CD4-positive, alpha-beta T cell treated with Interleukin-15 for 4 hours (primary cell): ENCODE measurements at places on chromosomes 16 and 17.

GRCh38 chr16:31451681-31452351 is 7.5 kb upstream of the ARMC5 start:
- no peak for DNase-seq

DNA sequence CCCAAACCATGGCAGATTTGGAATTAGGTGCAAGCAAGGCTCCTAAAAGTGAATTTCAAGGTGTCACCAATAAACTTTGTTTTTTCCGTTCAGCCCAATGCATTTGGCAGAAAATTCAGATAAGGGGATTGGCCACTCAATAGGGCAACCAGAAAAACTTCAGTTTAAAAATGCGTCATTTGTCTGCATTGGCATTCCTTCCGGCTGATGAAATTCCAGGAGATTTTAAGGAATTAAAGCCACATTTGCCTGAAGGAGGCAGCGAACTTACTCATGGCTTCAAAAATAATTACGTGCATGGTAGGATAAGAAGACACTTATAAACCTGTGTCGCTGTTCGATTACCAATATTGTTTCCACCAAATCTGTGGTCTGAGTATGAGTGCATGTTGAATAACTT is 151.9 kb downstream of the SALL1 start:
- DNase-seq: no peak

DNA sequence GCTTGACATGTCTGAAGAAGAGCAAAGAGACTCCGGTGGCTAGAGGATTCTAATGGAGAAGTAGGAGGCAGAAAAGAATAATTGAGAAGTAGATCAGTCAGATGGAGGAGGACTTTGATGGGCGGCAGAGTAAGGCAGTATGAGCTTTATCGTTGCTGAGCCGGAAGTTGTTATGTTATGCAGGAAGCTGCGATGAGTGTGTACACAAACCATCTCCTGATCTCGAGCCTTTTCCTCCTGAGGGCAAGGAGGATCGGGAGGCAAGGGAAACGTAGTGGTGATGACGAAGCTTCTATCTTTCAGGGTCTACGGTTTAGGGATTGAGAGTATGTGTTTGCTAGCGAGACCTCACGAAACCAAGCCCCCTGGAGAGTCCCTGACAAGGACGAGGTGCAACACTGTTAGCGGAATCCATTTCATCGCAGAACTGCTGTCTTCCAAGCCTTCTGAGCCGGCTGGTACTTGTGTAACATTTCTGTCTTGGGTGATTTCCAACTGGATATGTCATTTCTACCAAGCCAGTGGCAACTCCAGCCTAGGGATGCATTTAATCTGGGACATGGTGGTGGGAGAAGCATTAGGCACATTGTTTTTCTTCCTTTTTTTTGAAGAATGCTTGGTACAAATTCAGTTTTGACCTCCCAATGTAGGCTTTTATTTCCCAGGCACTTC is 45.5 kb downstream of the RBFOX1 start:
- no peak for DNase-seq

DNA sequence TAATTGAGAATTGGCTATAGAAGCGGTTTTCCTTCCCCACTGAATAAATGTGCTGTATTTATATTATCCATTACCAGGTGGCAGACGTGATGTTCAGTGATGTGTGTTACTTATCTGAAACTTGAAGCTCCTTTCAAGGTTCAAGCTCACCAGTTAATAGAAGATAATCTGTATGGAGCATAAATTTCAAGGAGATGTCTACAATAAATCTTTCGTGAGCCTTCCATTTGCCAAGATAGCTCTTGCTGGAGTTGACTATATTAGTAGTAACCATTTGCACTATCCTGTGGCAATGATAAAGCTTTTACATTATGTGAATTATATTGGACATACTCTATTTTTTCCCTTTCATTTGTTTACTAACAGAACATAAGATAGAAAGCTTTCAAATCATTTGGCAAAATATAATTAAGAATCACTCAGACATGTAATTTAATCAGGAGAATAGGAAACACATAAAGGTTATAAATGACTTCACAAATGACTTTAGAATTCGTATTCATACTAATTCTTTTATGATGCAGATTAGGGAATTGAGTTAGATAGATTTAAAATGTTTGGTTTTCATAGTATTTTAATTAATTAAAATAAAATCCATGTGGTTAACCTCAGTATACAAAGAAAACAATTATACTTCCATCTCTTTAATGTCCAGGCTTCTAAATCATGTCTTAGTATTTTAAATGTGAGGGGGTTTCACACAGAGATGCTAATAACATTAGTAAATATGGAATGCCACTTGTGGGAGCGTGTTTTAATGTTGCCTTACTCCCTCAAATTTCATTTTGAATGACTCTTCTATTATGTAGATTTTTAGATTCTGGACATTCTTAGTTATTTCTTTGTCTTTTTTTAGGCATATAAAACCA is 664.4 kb upstream of the CDH8 start:
- no peak for DNase-seq

DNA sequence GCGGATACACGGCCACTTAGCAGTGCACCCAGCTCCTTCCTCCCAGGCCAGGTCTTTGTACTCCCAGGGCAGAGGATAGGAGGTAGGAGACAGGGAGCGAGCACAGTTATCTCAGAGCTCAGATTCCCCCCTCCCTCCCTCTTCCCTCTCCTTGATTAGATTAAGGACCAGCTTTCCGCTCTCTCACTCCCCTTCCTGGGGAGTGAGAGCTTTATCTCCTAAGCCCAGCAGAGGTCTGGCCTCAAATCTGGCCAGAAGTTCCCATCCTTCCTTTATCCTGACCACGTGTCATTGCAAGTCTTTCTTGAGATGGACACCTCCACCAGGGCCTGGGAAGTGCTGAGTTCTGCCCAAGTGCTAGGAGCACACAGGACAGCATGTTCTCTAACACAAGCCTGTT is 5.1 kb downstream of the ARL4D start:
- no peak for DNase-seq

- no peak for DNase-seq
Measured at GRCh38 chr16:82945420-82946101, 318.8 kb downstream of the CDH13 start.

GRCh38 chr16:10078541-10078949 is 103.7 kb downstream of the GRIN2A start:
- DNase-seq: no peak

DNA sequence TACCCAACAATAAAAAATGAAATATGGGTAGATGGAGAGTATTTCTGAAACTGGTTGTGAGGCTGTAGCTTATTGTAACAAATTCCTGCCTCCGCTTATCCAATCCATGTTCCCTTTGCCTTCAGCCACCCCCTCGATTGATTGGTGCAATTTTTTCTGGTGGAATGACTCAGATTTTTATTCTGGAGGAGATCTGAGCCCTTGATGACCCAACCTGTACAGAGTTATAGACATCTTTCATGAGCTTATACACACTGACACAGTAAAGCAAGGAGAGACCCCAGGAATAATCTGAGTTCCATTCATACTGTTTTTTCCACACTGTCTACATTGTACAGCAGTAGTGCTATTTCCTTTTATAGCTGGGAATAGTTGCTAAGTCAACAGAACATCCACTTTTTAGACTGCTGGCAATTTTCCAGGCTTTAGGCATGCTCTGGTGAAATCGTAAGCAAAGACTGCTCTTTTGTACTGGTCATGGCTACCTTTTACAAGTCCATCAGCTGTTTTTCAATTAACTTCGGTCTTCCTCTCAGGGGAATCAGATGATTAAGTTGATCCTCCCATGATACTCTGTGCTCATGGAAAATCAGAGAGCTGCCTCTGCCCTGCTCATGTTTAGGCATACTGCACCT is 30.1 kb downstream of the CCL4 start:
- DNase-seq: no peak

DNA sequence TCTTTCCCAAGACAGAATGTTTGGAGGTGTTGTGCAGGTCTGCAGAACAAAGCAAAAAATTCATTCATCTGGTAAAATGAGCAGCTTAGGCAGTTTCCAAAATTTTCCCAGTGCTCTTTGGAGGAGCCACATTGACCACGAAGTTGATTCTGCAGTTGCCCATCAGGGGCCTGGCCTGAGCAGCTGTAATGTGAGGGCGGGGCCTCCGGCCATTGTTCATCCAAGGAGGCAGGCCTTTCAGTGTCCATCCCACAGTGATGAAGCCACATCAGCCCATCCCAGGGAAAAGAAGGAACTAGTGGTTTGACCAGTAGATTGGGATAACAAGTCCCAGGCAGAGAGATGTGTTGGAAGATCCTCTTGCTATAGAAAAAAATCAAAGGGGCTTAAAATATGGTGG is 10.1 kb downstream of the UBFD1 start:
- no peak for DNase-seq

- no peak for DNase-seq
Measured at GRCh38 chr16:24007391-24007790, 171.6 kb downstream of the PRKCB start.

GRCh38 chr16:7534749-7535148 is 202.1 kb downstream of the RBFOX1 start:
- DNase-seq: no peak

DNA sequence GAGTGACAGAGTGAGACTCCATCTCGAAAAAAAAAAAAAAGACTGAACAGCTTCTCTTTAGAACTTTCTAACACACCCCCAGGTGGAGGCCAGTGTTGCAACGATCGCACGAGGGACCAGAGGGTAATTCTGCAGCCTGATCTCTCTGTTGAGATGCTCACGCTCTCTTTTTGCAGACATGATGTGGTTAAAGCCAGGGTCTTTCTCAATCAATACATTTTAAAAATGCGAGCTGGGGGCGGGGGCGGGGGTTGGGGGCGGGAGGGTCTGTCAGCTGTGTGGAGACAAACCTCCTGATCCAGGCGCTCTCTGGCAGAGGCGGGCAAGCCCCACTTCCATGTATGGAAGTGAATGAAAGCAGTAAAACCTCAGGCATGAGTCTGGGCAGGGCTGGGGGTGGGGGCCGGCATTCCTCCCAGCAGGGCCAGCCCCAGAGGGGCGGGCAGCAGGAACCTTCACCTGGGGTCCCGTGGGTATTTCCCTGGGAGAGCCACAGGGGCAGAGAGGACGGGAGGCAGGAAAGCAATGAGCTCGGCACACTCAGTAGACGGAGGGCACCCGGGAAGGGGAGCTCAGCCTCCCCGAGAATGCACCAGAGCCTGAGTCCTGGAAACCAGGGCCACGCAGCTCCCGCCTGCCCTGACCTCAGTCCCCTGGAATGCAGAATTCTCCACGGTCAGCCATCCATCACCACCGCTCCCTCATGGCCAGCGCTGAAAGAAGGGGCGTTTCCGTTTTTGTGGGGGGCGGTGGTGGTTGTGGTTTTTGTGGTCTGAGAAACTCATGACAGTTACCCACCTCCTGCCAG is 28.0 kb downstream of the NXN start:
- DNase-seq: no peak

DNA sequence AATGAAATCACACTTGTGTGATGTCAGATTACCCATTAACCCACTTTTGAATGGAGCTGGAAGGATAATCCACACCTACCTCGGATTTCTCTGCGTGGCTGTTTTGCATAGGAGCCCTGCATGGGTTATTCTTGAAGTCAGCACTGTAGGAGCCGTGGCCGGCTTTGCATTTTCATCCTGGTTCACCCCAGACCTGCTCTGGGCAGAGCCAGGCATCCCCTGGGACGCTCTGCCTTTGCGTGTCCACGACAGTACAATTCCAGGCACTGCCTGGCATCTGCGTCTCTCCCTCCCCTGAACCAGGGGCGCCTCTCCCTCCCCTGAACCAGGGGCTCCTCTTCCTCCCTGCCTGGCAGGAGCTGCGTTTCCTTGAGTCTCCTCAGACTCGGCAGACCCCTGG is 29.7 kb upstream of the ZNF750 start:
- no peak for DNase-seq

DNA sequence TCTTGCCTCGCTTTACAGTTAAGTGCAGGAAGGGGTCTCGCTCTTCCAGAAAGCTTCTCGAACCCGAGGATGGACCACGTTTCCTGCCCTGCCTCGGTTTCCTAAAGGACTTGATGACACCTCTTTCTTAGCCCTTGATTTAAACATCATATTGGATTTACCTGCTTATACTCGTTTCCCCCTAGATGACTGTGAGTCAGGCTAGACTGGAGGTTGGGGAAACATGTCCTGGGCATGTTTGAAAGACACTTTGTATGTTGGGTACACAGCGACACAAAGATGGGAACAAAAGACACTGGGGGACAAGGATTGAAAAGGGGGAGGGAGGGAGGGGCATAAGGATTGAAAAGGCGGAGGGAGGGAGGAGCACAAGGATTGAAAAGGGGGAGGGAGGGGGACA is 30.0 kb downstream of the SDK2 start:
- DNase-seq: no peak

- DNase-seq: no peak
Measured at GRCh38 chr16:7333180-7333725, 608 bp downstream of the RBFOX1 start.

DNA sequence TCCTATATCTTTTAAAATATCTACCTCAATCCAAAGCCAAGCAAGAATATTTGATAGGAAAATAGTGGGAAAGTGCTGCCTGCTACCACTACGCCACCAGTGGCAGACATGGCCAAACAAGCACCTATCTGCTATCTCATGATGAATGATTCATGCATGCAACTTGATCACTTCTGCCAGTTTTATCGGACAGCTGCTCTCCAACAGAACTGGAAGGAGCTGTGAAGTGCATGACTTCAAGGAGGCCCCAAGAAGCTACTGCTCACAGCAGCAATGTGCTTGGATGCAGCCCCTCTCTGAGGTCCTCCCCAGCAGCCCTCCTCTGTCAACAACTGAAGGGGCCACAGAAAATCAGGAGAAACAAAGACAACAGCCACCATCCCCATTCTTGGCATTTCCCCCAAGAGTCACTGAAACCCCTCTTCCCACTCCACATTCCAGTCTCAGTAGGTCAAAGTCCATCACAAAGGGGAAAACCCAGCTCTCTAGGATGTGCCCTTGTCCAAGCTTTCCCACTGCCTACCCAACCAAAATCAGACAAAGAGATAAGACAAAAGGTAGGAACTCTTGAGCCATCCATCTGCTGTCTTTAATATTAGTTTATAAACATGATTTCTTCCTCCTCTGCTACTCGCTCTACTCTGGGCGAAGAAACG is 215.3 kb downstream of the C16orf78 start:
- no peak for DNase-seq

DNA sequence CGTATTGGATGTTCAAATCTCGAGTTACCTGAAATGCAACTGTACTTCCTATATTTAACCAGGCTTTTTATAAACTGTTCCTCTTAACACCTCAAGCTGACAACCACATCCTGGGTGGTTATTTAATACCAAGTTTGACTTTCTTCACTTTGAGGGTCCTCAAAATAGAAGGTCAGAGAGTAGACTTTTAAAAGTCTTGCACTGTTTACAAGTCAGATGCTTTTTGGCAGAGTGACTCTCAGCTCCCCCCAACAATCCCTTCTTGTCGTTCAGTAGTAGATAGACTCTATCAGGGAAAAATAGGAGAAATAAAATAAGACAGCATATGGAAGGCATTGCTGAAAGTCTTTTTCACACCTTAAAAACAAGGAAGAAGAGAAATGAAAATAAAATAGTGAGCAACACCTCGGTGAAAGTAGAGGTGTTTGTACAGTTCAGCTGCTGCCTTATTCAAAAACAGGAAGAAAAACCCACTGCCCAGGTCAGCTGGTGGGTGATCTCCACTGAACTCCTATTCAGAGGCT is 650.4 kb downstream of the WWOX start:
- peak; percentile 22 for DNase-seq

DNA sequence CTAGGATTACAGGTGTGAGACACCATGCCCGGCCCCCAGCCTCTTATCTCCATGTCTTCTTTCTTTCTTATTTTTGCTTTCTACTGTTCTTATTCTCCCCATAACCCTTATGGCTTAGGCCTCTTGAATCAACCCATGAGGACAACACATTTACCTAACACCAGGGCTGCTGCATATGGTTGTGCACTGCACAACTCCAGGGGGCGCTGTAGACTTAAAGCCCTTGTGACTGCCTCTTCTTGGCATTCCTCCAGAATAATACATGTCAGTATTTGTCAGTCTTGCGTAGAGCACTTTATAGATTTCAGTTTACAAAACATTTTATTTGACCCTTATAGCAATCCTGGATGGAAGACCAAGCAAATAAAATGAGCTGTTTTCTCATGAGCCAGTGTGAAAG is 225.0 kb upstream of the SALL1 start:
- DNase-seq: no peak
